AML-193 (cell line): ENCODE measurements at places on chromosomes 5 and 9.

DNA sequence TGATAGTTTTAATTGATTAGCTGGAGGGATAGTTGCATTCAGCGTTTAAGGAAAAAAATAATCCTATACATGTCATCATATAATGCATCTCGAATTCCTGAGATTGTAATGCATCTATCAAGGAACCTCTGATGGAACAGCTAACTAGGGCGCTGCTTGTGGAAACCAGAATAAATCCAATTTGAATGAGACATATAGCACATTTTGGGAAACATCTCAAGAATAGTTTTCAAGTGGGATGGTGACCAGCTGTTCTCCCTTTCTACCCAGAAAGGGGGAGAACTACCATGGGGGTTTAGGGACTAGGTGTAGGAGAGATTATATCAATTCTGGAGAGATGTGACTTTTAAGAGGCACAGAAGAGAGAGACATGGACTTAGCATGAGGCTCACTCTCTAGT lies 319.3 kb upstream of the BRINP1 start:
- DNase-seq = no peak

DNA sequence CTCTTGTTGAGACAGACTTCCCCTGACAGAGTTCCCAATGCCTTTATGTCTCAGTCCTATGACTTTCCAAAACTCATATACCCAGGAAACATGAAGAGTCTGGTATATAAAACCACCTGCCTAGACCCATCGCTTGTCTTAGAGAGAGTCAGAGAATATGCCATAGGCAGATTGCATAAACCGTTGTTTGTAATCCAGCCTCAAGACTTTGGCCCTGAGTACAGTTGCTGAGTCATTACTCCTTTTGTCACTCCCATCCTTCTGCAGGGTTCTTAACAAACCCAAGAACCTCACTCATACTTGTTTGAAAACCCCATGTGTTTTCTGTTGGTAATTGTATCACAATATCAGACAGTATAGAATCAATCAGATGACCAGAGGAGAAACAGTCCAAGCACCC lies 616.3 kb downstream of the SLCO4C1 start:
- peak; percentile 63 for DNase-seq

DNA sequence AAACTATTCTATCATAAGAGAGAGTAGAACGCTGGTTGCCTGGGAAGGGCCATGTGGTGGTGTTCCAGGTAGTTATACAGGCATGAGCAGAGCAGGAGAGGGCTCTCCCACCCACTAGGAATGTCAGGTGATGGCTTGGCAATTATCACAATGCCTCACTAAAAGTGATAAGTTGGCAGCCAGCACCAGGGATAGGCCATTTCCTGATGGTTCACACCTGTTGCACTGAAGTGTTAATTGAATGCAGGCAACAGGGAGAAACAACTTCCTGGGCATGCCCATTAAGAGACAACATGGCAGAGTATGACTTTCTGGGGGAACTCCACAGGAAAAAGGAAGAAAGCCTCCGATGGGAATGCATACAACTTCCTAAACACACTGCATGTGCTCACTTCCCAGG lies 593.2 kb downstream of the ELAVL2 start:
- DNase-seq = no peak

DNA sequence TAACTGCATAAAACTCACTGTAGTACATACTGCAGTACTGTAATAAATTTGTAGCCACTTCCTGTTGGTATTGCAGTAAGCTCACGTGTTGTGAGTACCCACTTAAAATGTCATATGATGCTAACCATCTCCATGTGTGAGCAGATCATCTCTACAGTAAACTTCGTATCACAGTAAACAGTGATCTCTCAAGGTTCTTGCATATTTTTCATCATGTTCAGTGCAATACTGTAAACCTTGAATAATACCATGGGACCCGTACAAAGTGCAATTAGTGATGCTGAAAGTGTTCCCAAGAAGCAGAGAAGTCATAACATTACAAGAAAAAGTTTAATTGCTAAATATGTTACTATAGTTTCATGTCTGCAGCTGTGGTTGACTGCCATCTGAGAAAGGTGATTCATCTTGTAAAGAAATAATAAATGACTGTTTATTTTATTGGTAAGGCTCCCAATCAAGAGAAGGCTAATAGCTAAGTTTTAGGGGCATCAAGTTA lies 253.8 kb upstream of the POU5F2 start:
- DNase-seq = no peak

DNA sequence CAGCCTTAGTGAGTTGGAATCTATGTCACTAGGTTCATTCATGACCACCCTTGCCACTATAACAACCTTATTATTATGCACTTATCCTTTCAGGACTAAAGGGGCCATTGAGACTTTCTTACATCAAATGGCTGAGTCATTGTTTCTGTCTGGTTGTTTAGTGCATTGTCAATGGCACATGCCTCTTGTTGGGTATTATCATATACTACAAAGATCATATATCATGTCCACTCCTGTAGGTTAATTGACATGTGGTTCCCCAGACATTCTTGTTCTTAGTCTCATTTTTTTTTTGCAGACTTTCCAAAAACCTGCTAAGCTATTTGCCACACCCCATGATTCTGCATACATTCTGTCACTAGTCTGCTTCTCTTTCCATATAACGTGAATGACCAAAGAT lies 66.7 kb upstream of the PRDM9 start:
- no peak for DNase-seq

DNA sequence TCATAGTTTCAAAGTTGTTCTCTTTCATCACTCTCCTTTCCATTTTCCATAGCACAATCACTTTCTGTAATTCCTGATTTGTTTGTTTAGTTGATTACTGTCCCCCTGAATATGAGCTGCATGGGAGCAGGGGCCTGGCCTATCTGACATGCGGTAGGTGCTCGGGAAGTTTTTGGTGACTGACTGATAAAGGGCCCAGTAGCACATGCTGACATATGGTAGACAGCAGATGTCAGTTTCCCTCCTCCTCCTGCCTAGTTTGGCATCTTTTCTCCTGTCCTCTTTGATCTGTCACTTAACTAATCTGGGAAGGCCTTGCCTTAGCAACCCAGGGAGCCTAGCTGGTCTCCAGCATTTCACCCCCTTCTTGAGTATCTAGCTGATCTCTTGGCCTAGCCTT lies 14.4 kb downstream of the GALNT12 start:
- no peak for DNase-seq

GRCh38 chr9:103899866-103900265 lies 194.2 kb upstream of the SMC2 start:
- DNase-seq = no peak

DNA sequence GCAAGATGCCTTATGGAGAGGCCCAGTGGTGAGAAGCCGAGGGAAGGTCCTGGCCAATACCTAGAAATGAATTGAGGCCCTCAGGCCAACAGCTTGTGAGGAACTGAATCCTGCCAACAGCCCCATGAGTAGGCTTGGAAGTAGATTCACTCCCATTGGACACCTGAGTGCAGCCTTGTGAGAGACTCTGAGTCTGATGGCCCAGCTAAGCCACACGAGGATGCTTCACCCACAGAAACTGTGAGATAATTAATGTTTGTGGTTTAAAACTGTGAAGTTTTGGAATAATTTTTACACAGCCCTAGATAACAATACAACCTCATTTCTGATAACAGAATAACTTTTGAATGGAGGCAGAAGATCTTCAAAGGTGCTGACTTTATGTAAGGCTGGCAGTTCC lies 65.9 kb upstream of the DAP start:
- no peak for DNase-seq

GRCh38 chr9:87499424-87500017 lies 1.9 kb downstream of the DAPK1 start:
- no peak for DNase-seq

DNA sequence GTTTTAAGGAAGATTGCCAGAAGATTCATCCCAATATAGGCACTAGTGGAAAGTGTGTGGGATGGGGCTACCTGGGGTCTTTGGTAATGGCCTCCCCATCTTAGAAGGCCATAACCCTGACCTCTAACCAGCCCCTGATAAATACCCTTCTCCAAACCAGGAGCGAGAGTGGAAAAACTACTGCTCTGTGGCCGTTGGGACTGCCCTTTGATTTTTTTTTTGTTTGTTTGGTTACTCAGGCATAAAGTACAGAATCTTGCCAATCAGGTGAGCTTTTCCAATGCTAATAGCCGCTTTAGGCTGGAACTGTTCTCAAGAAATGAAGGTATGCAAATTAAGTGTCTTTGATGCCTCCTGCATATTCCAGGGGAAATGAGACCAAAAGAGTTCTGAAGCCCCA lies 153.7 kb downstream of the ADAMTS12 start:
- DNase-seq = no peak

DNA sequence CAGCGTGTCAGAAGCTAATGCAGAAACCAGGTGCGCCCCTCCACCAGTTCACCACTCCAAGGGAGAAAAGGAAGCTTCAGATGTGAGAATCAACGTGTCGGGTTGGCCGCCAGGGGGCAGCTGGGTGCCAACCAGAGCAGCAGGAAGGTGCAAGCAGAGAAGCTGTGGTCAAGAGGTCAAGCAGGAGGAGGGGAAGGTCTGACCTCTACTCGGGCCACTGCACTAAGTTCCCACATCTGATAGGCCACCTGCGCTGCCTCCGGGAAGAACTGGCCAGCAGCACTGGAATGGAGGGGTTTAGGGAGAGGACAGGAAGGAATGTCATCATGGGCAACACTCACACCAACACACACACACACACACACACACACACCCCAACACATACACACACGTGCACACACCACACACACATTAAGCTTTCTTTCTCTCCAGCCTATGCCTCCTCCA lies 31.4 kb downstream of the ANXA6 start:
- DNase-seq = peak; percentile 75
